ENCODE measurements at places on chromosomes 5 and 9. TPM values are rescaled to one million over a fixed set of nuclear protein-coding genes. Genes with fewer than 3 reads are reported as not detected.

The SLC45A2 gene
- not detected for polyA plus RNA-seq

The ISL1 gene
- 2.4 TPM for polyA plus RNA-seq

The CBY3 gene
- polyA plus RNA-seq = not detected

The RAB3C gene
- polyA plus RNA-seq = not detected

The C5orf52 gene
- not detected for polyA plus RNA-seq

The SPATA31C1 gene
- not detected for polyA plus RNA-seq

The C9orf50 gene
- polyA plus RNA-seq = not detected

The RLN2 gene
- polyA plus RNA-seq = 0.41 TPM

The NTNG2 gene
- 0.05 TPM for polyA plus RNA-seq

The PMPCA gene
- 71.3 TPM for polyA plus RNA-seq

The LCN10 gene
- polyA plus RNA-seq = not detected

The ADAMTSL2 gene
- polyA plus RNA-seq = not detected

The TRPM6 gene
- 0.18 TPM for polyA plus RNA-seq

The UQCRQ gene
- 398 TPM for polyA plus RNA-seq

DNA sequence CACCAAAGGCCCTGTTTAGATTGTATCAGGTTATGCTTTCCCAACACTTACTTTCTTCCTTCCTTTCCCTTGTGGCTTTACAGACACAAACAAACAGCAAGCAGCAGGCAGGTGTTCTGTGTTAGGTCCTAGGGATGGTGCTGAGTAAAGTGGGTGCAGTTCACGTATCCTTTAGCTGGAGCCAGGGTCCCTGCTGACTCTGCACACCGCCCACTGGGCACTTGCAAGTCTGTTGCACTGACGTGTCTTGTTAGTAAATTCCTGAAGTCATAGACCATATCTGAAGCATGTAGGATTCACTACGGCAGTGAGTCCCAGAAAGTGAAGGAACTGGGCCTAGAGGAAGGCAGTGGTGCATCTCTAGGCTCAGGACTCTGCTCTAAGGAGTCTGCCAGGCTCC is 96.5 kb downstream of the DAPK1 start:
- no peak for DNase-seq

GRCh38 chr5:132799392-132799791 is 13.7 kb upstream of the SOWAHA start:
- DNase-seq = no peak

GRCh38 chr5:99122976-99123375 is 194.2 kb upstream of the CHD1 start:
- DNase-seq = no peak

DNA sequence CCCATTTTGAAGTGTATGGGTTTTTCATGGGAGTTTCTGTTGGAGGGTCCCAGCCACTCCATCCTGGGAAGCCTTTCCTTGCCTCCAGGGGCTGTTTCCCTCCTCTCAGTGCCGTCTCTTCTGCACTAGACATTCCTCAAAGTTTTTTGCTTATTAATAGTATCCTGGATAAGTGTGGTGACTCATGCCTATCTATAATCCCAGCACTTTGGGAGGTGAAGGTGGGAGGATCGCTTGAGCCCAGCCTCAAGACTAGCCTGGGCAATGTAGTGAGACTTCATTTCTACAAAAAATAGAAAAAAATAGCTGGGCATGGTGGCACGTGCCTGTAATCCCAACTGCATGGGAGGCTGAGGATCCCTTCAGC is 43.1 kb downstream of the RALGPS1 start:
- DNase-seq = no peak

DNA sequence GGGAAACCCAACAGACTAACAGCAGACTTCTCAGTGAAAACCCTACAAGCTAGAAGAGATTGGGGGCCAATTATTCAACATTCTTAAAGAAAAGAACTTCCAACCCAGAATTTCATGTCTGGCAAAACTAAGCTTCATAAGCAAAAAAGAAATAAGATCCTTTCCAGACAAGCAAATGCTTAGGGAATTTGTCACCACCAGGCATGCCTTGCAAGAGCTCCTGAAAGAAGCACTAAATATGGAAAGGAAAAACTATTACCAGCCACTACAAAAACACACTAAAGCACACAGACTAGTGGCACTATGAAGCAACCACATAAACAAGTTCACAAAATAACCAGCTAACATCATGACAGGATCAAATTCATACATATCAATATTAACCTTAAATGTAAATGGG is 131.1 kb downstream of the OR2K2 start:
- no peak for DNase-seq

DNA sequence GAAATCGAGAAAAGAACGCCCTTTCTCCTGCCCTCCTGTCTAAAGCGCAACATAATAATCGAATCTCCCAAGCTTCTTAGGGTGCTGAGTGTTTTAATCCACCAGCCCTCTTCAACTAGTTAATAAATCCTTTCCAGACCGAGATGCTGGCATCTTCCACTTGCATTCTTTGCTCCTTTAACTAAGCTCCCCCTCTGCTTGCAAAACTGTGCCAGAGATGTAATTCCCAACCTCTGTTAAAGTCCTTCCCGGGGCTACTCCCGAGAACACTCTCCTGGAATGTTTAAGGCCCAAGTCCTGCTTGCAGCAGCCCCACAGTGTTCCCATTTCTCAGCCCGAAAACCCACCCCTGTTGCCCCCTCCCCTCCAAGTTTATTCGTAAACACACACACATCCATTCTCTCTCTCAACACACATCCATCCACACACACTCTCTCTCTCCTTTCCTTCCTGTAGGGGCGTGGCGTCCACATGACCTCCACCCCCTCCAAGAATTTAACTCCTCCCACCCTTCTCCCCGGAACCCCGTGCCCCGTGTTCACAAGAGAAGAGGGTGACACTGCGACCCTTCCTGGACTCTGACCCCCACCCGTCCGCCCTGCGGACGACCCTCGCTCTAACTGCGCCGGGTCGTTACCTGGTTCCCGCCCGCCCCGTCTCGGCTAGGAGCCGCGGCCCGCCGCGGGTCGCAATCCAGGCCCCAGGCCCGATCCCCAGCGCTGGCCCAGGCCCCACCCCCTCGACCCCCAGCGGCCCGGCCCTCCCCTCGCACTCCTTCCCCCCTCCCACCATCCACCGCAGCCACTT is 7.0 kb upstream of the MGAT1 start:
- no peak for DNase-seq

- DNase-seq = peak; percentile 56
Measured at GRCh38 chr5:67268231-67269021, 71.8 kb upstream of the CD180 start.

GRCh38 chr5:119355685-119356611 is at the start of gene TNFAIP8:
TNFAIP8 (plus strand) TSS chr5:119356019; CDS start chr5:119356091, 72 bp downstream.
- DNase-seq = no peak

DNA sequence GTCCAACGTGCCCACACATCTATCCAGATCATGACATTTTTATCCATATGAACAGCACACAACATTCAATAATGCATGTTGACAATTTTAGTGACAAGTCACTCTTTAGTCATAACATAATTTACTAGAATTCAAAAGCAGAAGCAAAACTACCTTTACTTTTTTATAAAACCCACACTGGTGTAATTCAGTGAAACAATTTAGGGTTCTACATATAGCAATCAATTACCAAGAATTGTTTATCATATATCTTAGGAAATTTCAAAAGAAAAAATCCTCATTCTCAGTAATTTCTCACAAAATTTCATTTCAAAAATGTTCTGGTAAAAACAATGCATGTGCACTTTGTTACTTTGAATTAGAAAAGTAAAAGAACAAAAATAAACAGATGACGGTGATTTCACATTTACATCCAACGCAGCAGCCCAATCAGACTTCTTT is 12.6 kb downstream of the AUH start:
- no peak for DNase-seq

DNA sequence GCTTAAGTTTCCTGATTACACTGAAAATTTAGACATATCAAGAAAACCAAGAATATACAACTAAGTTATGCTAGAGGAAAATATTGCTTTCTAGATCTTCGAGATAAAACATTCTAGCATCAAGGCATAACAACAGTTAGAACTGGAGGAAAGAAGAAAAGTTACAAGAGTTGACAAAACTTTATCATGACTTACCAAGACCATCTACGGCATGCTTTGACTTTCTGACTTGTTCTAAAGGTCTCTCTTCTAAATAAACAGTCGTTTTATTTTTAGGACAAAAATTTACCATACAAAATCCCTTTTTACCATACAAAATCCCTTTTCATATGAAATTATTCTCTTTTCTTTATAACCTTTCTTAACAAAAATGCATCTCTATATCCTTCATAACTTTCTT is 1110.1 kb upstream of the CDH10 start:
- no peak for DNase-seq

- DNase-seq = no peak
Measured at GRCh38 chr5:1037123-1037670, 28.6 kb downstream of the NKD2 start.

- DNase-seq = no peak
Measured at GRCh38 chr9:127526655-127527559, 75.6 kb downstream of the LRSAM1 start.

GRCh38 chr9:78150312-78150982 is 85.4 kb upstream of the CEP78 start:
- DNase-seq = no peak

DNA sequence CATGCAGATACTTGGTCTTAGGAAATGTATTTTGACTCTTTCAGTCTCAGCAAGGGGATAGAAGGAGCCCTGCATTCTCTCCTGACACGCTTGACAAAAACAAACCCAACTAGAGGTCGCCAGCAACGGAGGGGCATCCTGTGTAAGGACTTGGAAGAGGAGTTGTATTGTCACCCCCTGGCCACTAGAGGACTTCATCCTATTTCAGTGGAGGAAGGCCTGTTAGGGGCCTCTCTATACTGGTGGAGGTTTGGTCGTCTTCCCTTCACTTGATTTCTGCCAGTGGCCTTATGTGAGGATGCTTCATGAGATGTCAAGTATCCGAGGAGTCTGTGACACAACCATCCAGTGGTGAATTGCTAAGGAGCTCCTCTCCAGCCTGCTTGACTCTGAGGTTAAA is 122.8 kb upstream of the STC2 start:
- DNase-seq = no peak

DNA sequence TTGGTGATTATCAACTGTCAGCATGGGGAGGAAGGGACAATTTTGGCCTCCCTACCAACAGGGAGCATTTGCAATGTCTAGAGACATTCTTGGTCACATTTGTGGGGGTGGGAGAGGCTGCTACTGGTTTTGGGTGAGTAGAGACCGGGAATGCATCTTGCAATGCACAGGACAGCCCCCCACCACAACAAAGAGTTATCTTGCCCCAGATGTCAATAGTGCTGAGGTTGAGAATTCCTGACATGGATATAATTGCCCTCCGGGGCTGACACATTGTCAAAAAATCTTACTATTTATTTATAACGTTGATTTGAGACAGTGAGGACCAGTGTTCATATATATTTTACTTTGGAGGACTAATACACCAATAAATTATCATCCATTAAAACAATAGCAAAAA is 316.1 kb downstream of the PSAT1 start:
- no peak for DNase-seq

- DNase-seq = no peak
Measured at GRCh38 chr5:13780081-13780480, 164.4 kb downstream of the DNAH5 start.

GRCh38 chr5:117681431-117682254 is 1107.0 kb upstream of the SEMA6A start:
- DNase-seq = no peak

- DNase-seq = no peak
Measured at GRCh38 chr5:170269579-170269978, 28.0 kb downstream of the LCP2 start.

- no peak for DNase-seq
Measured at GRCh38 chr9:88090151-88090581, 48.1 kb downstream of the SPATA31C2 start.

DNA sequence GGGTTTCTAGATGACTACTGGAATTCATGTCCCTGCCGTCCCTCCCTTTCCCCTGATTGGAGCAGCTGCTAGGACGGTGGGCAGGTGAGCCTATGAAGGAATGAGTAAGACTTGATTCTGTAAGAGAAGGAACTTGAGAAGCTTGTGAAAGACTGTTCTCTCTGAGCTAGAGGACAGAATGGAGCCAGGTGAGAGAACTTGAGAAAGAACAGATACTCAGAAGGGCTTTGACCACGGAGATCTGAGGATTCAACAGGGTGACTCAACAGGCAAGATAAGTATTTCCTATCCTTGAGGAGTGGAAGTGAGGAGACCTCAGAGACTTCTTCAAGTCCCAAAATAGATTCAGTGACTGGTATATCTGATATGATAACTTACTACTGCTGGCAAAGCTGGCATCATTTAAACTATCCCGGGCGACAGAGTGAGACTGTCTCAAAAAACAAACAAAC is 41.9 kb downstream of the HSDL2 start:
- no peak for DNase-seq

- no peak for DNase-seq
Measured at GRCh38 chr5:161420521-161420920, 126.0 kb downstream of the GABRB2 start.

GRCh38 chr5:17227868-17228267 is 10.4 kb downstream of the BASP1 start:
- no peak for DNase-seq

DNA sequence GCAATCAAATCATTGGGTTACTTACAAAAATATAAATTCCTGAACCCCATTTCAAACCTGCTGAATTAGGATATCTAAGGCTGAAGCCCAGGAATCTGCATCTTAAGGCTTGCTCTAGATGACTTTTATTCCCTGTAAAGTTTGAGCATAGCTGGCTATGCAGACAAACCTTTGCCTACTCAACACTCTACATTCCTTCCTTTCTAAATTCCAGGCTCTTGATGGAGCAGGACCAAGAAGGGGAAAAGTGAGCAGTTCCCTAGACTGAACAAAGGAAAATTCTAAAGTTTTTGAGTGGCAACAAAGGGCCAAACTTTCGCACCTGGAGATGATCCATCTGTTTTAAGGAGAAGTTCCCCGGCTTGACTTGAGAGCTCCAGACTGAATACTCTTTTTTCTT is 9.8 kb upstream of the ADRA1B start:
- no peak for DNase-seq

GRCh38 chr5:149188383-149188782 is 47.1 kb downstream of the ABLIM3 start:
- no peak for DNase-seq

GRCh38 chr9:111149018-111149759 is 110.9 kb upstream of the LPAR1 start:
- DNase-seq = no peak

DNA sequence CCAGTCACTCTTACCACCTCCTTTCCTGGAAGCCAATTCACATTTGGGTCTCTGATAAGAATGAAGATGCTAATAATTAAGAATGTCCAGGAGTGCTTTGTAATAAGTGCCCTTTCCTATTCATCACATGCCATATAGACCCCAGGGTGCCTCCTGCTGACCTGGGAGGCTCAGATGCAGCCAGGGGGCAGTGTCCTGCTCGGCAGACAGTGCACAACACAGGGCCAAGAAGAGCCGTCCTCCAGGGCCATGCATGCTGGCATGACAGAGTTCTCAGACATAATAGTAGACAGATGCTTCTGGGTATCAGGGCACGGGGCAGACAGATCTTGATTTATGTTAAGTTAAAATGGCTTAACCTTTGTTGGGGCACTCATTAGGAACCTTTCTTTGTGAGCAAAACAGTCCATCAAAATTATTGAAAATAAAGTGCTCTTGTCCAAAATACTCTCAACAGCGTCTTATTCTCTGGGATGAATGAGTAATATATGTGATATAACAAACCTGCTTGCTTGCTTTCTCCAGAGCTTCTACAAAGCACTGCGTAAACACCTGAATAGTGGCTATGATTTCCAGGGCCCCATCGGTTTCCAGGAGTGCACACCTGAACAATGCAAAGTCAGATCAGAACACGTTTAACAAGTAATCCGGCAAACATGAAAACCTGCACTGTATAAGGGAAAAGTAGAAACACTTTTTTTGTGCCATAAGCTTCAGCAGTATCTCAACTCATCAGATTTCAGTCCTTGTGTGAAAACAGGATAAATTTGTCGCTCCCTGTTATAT is 192.7 kb downstream of the FANCC start:
- DNase-seq = no peak

All from keratinocyte (primary cell).